Stimulated activated CD4-positive, alpha-beta T cell treated with anti-CD3 and anti-CD28 coated beads, TNF-alpha, amount 100 ng/mL, for 48 hours (primary cell): ENCODE measurements at places on chromosomes 7 and 10.

GRCh38 chr10:133132473-133133291 is 27.3 kb upstream of the KNDC1 start:
- no peak for DNase-seq

DNA sequence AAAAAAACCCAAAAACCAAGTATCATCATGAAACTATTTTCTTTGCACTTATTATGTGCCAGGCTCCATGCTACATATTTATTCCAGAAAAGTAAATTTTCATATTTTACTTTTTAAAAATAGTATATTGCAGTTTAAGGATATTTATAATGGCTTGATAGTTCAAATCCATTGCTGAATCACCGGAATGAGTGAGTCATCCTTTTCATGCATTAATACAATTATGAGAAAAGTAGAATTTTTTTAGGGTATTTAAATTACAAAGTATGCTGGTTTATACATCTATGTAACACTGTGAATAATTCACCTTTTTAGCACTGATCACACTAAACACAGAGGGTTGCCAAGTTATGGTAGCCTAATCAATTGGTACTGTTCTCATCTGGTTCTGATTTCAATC is 54.3 kb downstream of the SLC16A9 start:
- DNase-seq, result no peak

DNA sequence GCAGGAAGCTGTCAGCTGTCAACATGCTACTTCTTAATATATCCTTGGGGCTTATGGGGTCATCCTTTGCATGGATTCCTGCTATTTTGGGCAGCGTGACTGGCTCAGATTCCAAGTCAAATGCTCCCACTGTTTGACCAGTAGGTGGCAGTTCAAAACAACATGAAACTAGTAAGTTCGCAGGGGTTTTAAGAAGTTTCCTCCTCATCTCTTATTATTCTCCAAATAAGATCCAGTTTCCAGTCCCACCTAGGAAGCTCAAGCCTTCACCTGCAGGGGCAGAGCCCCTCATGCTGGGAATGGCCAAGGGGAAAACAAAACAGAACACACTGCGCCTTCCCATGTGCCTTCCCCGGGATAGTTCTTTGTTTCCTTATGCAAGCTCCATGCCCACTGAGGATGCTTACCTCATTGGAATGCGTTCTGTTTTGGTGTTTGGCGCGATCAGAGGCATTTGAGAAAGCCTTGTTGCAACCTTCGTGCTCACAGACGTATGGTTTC is 259.8 kb downstream of the GLI3 start:
- no peak for DNase-seq

- no peak for DNase-seq
Measured at GRCh38 chr7:126685018-126685573, 567.6 kb downstream of the GRM8 start.

GRCh38 chr7:27102581-27103442 is at the start of gene HOXA2:
Gene HOXA2 (minus strand): TSS chr7:27102683. CDS start chr7:27102500, 183 bp downstream.
- DNase-seq, result no peak

DNA sequence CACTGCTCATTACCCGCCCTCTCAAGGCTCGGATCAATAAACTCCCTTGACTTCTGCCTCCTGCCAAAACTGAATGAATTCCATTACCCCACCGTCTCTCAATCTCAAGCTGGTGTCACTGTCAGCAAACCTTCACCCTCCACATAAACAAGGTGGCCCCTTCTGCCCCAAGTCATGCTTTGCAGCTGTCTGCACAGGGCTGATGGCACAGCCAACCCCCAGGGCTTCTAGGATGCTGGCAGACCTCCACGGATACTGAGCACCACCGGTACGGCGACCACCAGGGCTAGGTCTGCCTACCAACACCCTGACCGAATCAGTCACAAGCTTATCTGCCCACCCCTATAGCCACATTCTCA is 46.1 kb downstream of the PARD3 start:
- DNase-seq, result no peak

DNA sequence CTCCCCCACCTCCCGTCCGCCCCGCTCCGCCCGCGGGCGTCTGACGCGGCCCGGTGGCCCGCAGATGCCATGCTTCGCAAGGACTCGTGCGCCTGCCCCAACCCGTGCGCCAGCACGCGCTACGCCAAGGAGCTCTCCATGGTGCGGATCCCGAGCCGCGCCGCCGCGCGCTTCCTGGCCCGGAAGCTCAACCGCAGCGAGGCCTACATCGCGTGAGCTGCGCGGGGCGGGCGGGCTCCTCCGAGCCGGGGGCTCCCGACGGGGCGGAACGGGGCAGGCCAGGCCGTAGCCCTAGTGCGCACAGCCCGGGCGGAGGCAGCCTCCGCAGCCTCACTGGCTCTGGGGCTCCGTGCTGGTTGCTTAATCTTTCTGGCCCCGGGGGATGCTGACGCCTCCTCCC is 2.8 kb downstream of the ASIC3 start:
- no peak for DNase-seq

- no peak for DNase-seq
Measured at GRCh38 chr10:129345763-129346162, 121.3 kb upstream of the MGMT start.

DNA sequence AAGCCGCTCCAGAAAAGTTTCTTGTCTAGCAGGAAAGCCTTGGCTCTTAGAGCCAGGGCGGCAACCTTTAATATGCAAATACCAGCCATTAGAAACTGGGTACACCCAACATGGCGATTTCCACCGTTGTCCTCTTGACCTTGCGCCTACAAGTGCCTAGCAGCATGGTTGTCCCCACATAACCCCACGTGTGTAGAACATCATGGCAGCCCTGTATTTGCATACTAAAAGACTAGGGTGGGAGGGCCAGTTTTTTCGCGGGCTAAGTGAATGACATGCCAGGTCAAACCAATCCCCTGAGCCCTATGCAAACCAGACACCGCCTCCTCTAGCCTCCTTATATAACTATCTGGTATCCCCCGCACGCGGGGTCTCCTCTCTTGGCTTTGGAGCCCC is 58.4 kb upstream of the FZD8 start:
- DNase-seq, result no peak

- no peak for DNase-seq
Measured at GRCh38 chr7:83289419-83289993, 126.8 kb upstream of the PCLO start.

- DNase-seq, result no peak
Measured at GRCh38 chr10:7635408-7636125, 31.2 kb downstream of the ITIH5 start.

GRCh38 chr10:132370426-132371340 is 26.3 kb upstream of the PWWP2B start:
- DNase-seq, result no peak

- no peak for DNase-seq
Measured at GRCh38 chr10:93461807-93462178, 20.3 kb downstream of the MYOF start.

- DNase-seq, result no peak
Measured at GRCh38 chr7:104412911-104413310, 84.5 kb downstream of the LHFPL3 start.

GRCh38 chr10:36254199-36254598 is 612.1 kb upstream of the FZD8 start:
- no peak for DNase-seq

- DNase-seq, result no peak
Measured at GRCh38 chr7:101880282-101881054, 63.0 kb downstream of the CUX1 start.

DNA sequence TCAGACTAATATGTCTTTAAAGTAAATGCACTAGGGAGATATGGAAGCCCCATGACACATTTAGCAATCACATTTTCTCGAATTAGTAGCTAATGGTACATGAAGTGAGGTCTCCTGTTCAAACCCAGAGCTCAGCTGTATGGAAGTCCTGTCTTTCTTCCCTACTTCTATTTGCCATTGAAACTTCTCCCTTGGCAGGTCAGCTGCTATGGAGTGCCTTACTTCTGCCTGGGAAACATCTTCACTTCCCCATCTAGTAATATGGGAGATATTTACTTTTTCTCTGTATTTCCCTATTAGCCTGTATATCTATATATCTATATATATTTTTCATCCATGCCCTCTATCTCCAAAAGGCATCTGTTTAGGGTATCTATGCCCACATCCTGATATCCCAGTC is 225.3 kb upstream of the INHBA start:
- no peak for DNase-seq

DNA sequence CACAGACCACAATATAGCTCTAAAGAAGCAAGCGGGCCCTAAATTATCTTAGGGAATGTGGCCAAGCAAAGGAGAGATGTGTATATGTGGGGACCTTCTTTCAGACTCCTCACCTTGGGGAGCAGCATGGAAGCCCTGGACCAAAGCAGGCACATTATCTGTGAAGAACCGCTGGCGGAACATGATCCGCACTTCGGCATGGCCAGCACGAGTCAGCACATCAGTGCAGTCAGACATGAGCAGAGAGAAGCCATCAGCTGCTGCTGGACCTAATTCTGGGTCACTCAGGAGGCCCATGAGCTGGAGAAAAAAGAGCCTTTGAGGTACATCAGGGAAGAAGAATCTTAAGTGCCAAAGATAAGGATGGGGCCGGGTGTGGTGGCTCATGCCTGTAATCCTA is 14.0 kb downstream of the ZDHHC16 start:
- DNase-seq, result no peak

- DNase-seq, result no peak
Measured at GRCh38 chr7:7554021-7554432, 12.7 kb upstream of the MIOS start.

DNA sequence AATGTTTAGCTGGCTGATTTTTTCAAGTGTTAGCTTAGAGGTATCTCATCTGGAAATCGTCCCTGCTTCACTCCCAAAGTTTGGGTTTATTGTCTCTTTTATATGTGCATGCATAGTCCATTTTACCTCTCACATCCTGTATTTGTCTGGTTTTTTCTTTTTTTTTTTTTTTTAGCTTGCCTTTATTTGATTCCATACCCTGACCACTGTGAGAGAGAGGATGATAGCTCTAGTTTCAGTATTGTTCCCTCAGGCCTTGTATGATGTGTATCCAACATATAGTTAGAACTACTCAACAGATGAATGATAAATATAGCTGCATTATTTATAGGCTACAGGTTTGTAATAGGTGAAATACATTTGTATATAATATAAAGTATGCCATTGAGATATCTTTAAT is 29.9 kb downstream of the PCGF5 start:
- no peak for DNase-seq

- no peak for DNase-seq
Measured at GRCh38 chr7:64999165-65000004, 7.1 kb downstream of the ERV3-1 start.

DNA sequence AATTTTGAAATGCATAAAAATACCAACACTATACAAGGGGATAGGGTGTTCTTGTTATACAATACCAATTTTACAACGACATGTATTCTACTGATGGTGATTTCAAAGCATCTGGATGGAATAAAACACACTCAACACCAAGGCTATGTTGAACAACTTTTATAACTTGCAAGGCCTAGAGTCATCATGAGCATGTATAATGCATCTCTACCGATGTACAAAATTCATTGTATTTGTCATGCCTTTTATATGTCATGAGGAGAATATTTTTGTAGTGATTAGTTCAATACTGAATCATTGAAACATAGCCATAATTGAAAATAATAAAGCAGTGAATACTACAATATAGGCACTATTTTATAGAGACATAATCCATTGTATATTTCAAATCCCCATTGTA is 160.2 kb downstream of the ETV1 start:
- no peak for DNase-seq

- peak; percentile 48 for DNase-seq
Measured at GRCh38 chr10:11165591-11166543, 148.2 kb downstream of the CELF2 start.

DNA sequence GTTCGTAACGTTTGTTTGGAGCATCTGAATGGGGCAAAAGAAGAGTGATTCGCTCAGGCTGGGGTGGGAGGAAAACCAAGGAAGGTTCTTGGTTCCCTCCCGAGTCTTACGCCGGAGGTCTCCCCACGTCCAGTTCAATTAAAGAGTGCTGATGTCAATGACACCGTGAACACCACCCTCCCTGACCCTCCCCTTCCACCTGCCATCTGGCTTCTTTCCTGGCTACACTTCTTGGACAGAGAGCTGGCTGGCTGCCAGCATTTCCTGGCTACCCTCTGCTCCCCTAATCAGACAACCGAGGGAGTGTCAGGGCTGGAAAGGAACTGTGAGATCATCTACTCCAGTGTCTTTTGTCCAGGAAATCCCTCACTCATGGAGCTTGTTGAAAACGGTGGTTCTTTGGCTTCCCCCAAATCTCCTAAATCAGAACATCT is 24.1 kb upstream of the FFAR4 start:
- no peak for DNase-seq

GRCh38 chr7:5077740-5078139 is 32.1 kb downstream of the RBAK start:
- no peak for DNase-seq

DNA sequence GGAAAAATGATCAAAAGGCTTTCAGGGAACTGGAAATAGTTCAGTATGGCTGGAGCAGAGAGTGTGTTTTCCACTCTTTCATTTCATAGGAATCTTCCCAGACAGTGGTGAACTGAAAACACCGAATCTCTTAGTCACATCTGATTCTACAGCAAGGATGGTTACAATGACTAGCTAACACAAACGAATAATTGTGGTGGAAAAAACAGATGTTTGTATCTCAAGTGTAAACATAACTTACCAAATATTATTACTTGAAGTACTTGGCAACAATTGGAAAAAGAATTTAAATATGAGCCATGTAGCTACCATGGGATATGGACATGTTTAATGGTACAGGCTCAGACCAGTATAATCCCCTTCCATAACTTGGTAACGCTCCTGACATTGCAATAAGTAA is 21.1 kb upstream of the BPGM start:
- no peak for DNase-seq

GRCh38 chr7:6243168-6243567 is 29.3 kb downstream of the CYTH3 start:
- DNase-seq, result no peak

DNA sequence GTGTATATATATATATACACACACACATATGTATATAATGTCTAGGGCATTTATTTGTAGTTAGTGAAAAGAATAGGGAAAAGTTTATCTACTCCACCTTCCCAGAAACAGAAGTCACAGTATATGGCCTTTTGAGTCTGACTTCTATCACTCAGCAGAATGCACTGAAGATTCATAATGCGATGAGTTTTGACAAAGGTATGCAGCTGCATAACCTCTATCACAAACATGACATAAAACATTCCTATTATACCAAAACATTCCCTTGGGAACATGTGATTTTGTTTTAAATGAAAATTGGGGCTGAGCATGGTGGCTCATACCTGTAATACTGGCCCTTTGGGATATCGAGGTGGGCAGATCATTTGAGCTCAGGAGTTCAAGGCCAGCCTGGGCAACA is 137.3 kb upstream of the EEPD1 start:
- DNase-seq, result no peak

- no peak for DNase-seq
Measured at GRCh38 chr7:28383975-28384374, 28.3 kb upstream of the CREB5 start.

DNA sequence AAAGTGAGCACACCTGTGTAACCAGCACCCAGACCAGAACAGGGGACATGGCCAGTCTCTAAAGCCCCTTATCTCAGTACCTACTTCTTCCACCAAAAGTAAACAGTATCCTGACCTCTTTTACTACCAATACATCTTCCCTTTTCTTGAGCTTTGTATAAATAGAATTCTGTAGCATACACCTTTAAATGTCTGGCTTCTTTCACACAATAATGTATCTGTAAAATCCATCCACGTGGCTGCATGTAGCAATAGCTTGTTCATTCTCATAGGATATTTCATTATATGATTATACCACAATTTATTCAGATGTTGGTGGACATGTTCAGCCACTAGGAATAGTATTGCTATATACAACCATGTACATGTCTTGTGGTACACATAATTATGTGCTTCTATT is 40.6 kb downstream of the BTBD16 start:
- no peak for DNase-seq
